ENCODE measurements at places on chromosomes 13 and 19. TPM values are rescaled to one million over a fixed set of nuclear protein-coding genes. Genes with fewer than 3 reads are reported as not detected.

ZNF729 gene
- 0.76 TPM for polyA plus RNA-seq

CASP14 gene
- polyA plus RNA-seq: not detected

CGB3 gene
- polyA plus RNA-seq: not detected

KPTN gene
- polyA plus RNA-seq: 12.0 TPM

FSD1 gene
- polyA plus RNA-seq: 5.0 TPM

IL4I1 gene
- polyA plus RNA-seq: 3.2 TPM

ZNF776 gene
- polyA plus RNA-seq: 34.8 TPM

CYP4F2 gene
- 0.41 TPM for polyA plus RNA-seq

FAM216B gene
- not detected for polyA plus RNA-seq

RAB3A gene
- polyA plus RNA-seq: 3.9 TPM

PLD3 gene
- polyA plus RNA-seq: 209 TPM

GDF15 gene
- polyA plus RNA-seq: 5.2 TPM

LTBP4 gene
- 189 TPM for polyA plus RNA-seq

- no peak for DNase-seq
These were observed 12.3 kb upstream of the CXCL17 start for GRCh38 chr19:42455086-42455485.

DNA sequence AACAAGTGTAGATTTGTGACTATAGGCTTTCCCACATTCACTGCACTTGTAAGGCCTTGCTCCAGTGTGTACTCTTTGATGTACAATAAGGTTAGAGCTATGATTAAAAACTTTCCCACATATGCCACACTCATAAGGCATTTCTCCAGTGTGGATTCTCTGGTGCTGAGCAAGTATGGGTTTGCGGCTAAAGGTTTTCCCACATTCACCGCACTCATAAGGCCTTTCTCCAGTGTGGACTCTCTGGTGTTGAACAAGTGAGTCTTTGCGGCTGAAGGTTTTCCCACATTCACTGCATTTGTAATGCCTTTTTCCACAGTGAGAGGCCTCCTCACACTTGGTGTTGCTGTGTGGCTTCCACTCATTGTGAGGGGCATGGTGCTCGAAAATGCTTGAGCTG, 3.7 kb downstream of the ZNF772 start:
- DNase-seq: no peak

GRCh38 chr13:95704510-95704909, 27.6 kb downstream of the DNAJC3 start:
- DNase-seq: no peak

- no peak for DNase-seq
These were observed 536.7 kb upstream of the HTR2A start for GRCh38 chr13:47433461-47434005.

DNA sequence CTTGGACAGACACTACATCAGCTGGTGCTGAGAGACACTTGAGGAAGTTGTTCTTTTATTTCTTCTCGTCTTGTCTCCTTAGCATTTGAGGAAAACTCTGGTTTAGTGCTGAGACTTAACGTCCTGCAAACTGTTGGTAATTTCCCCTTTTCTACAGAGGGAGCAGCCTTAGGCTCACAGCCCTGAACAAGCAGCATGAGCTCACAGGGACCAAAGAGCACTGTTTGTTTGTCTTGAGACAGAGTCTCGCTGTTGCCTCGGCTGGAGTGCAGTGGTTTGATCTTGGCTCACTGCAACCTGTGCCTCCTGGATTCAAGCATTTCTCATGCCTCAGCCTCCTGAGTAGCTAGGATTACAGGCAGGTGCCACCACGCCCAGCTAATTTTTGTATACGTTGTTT, 5.5 kb downstream of the ZNF805 start:
- no peak for DNase-seq

GRCh38 chr13:33349986-33350826, 64.7 kb upstream of the STARD13 start:
- no peak for DNase-seq

DNA sequence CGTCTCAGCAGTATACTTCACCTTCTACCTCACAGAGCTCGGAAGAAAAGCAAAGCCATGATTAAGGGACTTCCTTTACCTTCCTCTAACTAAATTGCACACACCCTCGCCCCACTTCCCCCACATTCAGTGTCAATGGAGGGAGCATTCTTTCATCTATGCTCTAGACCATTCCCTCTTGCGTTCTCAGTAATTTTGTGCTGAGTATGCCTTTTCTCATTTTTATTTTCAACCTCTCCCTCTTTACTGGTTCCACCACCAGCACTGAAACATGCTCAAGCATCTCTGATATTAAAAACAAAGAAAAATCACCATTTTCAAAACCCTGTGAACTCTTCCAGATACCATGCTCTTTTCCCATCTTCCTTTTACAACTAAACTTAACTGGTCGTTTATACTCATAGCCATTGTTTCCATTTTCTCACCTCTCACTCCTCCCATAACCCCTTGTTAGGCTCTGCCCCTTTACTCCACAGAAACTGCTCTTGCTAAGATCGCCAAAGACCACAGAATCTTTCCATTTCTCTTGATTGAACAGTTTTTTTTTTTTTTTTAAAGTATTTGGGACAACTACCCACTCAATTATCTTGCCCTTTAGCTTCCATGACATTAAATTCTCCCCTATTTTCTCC, 32.4 kb downstream of the SERPINE3 start:
- no peak for DNase-seq

DNA sequence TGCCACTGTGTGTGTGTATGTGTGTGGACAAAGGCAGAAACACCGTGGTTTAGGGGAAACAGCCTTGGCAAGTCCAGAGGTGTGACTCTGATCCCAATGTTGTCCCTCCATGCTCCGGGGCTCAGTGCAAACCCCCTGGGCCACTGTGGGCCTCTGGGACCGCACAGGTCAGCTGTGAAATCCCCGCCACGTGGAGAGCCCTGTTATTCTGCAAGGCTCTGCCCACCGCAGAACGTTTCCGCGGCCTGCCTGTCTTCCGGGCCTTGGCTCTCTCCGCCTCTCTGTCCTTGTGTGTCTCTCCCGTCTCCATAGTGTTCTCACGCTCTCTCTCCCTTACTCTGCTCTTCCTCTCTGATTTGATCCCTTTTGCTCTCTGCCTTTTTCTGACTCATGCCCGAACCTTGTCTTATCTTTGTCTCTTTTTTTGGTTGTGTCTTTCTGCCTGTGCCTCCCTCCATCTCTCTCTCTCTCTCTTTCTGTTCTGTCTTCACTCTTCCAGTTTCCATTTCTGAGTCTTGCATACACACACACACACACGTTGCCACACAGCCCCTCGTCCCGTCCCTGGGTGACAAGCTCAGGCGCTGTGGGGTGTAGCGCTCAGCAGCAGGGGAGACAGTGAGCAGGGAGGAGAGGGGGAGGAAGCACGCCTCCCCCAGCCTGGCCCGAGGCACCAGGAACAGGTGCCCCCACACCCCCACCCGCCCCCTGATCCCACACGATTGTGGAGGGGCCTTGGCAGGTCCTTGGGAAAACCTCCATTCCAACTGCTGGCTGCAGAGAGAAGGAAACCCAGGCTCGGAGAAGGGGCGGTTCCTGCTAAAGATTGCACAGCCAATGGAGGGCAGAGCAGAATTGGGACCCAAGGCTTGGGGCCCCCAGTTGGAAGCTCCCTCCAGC, 3.0 kb downstream of the TTYH1 start:
- no peak for DNase-seq

DNA sequence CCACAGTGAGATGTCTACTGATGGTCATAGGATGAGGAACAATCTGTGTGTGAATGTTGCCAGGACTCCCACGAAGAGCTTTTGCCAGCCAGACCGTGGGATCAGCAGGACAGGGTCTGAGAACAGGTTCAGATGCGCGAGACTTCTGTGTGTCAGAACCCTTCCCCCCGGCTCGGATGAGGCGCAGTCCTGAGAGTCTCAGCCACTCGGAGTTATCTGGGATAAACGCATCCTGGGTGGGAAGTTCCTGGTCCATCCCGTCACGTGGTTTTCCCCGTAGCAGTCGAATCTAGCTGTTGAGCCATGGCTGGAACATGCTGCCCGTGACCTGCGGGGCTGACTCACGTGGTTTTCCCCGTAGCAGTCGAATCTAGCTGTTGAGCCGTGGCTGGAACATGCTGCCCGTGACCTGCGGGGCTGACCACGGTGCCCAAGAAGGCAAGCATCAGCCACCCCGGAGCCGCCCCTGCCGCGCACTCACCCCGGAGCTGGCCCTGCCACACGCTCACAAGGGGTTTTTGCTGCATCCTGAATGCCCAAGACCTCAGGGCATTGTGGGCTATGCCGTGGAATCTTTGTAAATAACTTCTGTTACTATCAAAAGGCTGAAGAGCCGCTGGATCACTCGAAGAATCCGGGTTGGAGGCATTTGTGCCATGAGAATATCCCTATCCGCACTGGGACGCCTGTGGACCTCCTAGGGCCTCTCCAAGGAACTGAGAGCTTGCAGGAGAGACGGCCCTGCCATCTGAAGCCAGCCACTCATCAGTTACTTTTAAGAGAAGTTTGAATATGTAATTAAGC, 130.8 kb upstream of the MCF2L start:
- DNase-seq: no peak

DNA sequence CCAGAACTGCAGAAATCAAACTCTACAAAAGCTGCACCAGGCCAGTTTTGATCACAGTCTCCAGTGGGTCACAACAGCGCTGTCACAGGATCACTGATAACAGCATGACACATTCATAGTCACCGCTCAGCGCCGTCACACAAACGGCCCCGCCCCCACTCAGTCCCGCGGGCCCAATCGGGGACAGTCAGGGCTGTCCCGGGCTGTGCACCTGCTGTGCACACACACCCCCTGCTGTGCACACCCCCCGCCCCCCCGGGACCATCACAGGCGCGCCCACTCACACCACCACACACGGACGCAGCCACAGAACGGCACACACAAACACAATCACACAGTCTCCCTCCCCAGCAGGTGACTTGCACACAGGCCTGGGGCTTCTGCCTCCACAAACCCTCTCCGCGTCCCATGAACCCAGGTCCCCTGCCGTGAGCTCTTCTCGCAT, 435 bp upstream of the ZNF382 start:
- no peak for DNase-seq

DNA sequence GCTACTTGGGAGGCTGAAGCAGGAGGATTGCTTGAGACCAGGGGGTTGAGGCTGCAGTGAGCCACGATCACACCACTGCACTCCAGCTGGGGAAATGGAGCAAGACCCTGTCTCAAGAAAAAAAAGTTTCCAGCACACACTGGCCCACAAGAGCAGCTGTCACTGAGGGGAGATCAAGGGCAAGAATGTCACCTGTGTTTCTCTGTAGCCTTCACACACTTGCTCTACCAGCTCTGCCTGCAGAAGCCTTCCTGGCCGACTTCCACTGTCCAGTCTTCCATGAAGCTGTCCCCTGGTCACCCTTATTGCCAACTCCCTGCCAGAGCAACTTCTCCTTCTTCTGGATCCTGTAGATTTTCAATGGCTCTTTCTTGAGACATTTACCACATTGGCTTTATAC, 158.0 kb downstream of the KCTD15 start:
- DNase-seq: no peak

- no peak for DNase-seq
These were observed 308.1 kb downstream of the LIG4 start for GRCh38 chr13:107907065-107907805.

DNA sequence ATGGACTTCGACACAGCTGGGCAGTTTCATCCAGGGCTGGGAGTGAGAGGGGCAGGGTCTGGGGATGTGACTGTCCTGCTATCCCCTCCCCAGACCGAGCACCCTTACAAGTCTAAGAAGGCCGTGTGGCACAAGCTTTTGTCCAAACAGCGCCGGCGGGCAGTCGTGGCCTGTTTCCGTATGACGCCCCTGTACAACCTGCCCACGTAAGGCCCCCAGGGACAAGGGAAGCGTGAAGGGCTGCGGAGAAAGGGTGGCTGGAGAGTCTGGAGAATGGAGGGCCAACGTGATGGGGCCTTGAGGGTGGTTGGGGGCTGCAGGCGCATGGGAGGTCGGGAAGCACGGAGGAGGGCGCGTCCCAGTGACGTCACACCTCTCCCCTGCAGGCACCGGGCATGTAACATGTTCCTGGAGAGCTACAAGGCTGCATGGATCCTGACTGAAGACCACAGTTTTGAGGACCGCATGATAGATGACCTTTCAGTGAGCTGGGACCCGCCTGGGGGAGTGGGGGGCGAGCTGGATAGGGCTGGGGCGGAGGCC, 89.5 kb downstream of the MAP4K1 start:
- no peak for DNase-seq

DNA sequence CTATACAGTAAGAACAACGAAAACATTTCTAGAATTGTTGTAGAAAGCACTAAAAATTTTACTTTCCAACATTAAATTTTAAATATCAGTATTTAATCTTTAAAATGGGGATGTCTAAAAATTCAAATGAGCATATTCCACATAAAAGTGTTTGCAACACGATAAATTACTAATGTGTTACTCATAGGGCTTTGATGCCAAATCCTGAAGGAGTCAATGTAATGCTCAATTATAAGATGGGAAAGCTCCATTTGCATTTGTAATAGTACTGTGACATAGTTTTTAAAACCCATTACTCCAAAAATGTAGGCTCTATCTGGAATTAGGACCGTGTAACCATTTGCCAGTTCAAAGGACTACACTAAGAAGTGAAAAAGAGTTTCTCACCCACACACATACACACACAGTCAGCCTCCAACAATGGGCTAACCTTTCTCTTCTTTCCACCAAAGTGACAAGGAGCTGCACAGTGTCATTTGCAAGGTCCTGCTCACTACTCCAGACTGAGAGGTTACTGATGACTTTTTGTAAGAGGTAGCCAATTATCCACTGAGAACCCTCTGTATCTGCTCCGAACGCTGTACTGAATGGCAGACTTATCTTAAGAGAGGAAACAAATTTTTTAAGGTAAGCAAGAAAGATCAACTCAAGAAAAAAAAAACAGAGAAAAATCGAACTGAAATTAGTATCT, 26.1 kb upstream of the EEF1AKMT1 start:
- DNase-seq: no peak

GRCh38 chr19:17109962-17110598, 34.5 kb downstream of the MYO9B start:
- no peak for DNase-seq

DNA sequence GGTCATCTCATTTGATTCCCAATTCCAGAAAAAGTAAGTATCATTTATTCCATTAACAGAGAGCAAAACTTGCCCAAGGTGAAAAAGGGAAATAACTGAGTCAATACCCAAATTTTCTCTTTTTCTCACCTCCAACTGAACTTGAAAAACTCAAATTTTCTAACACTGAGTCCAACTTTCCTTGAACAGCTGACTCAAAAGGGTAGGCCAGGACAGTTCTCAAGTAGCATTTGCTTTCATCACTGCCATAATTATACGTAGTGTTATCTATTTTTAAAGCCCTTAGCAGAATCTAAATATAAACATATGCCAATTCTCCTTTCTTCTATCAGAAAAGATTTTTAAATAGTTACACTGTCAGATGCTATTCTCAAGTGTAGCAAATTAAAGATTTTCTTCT, 3.5 kb downstream of the N4BP2L2 start:
- no peak for DNase-seq

DNA sequence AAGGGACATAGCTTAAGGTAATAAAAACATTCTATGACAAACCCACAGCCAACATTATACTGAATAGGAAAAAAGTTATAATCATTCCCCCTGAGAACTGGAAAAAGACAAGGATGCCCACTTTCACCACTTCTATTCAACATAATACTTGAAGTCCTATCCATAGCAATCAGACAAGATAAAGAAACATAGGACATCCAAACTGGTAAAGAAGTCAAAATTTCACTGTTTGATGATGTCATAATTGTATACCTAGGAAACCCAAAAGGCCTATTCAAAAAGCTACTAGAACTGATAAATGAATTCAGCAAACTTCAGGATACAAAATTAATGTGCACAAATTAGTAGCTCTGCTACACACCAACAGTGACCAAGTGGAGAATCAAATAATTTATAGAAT, 1590.0 kb upstream of the PCDH20 start:
- no peak for DNase-seq

- no peak for DNase-seq
These were observed 613.7 kb upstream of the GPC6 start for GRCh38 chr13:92612892-92613291.
